ENCODE measurements at places on chromosomes 3 and 15.

- DNase-seq: no peak
These were observed 136.2 kb upstream of the PFN2 start for GRCh38 chr3:150106740-150107428.

DNA sequence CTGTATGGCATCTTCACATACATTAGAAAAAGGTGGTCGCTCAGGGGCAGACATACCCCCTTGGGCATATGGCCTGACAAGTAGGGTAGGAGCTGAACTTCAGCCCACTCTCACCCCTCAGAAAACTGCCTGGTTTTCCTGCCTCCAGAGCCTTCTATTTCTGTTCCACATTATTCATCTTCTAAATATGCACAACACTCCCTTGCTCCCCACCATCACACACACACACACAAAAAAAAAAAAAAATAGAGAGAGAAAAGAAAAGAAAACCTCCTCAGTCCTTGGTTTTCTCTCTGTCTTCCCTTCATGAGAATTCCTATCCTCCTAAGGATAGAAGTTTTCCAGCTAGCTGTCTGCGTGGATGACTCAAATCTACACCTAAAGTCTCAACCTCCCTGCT, 5.6 kb upstream of the ROPN1 start:
- no peak for DNase-seq

- no peak for DNase-seq
These were observed 79.4 kb downstream of the TM4SF4 start for GRCh38 chr3:149553781-149554451.

- no peak for DNase-seq
These were observed 20.8 kb downstream of the STAG1 start for GRCh38 chr3:136731274-136731884.

- DNase-seq: no peak
These were observed 494.7 kb upstream of the NECTIN3 start for GRCh38 chr3:110576960-110577359.

DNA sequence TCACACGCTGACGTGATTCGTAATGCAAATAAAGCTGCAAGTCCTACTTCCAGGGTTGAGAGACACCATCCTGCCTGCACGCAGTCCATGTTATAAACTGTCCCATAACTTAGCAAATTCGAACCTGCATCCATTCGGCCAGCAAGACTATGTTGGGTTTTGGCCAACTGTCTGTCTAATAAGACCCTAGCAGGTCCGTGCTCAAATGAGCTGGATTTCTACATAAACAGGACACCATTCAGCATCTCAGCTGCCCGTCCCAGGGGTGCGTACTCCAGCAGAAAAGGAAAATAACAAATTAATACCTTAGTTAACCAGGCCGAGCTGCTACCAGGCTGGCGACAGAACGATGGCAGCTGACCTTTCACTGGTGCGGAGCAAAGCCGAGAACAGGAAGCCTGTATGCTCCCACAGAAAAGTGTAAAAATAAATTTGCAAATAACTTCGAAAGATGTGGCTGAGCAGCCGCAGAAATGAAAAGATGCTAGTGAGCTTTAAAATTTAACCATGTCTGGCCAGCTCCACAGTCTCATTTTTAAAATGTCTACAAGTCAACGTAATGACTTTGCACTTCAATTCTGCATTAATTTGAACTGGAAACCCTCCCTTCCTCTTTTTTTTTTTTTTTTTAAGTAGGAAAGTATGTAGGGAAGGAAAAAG, 97.1 kb upstream of the SNRPA1 start:
- DNase-seq: no peak
